Urinary bladder (tissue), 4 donors: ENCODE measurements at places on chromosomes 16 and 17.

DNA sequence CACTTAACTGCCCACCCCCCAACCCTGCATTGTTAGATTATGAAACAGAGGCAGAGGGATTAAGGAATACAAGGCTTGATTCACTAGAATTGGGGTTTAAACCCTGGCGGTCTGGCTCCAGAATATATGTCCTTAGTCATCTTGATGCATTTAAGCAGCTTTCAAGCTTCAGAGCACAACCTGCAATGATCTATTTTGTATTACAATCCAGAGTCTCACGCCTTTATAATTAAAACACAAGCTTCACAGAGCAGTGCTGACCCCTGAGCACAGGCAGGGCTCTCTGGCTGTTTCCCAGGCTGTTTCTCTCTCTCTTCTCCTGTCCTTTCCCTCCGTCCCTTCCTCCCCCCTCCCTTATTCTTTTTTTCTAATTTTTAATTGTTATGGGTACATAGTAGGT, 209.1 kb downstream of the SPECC1 start:
- no peak for DNase-seq

- DNase-seq = peak; percentile 99
Measured at GRCh38 chr17:28335201-28335958, at the start of the genes IFT20 and TNFAIP1. Gene IFT20 (minus strand): TSS chr17:28335472. CDS start chr17:28331985, 3,487 bp downstream. Gene TNFAIP1 (plus strand): TSS chr17:28335761. CDS start chr17:28339522, 3,761 bp downstream.

GRCh38 chr17:30273373-30273772, 18.4 kb downstream of the BLMH start:
- no peak for DNase-seq

- DNase-seq = no peak
Measured at GRCh38 chr17:34869641-34870040, 91.6 kb downstream of the CCT6B start.

DNA sequence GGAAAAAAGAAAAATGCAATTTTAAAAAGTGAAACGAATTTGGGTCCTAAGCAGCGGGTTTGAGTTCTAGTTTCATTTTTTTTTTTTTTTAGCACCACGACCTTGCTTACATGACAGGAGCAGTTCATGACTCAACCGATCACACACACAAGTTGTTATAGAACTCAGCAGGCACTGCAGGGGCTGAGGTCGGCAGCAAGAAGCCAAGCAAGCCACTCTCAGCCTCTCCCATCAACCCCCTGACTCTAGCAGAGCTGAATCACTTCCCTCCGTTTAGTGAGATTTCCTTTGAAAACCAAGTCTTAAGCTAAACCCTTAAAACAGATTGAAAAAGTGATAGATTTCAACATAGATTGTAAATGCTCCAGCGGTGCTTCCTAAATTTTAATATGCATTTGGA, 520.8 kb downstream of the HAPSTR1 start:
- DNase-seq = no peak

DNA sequence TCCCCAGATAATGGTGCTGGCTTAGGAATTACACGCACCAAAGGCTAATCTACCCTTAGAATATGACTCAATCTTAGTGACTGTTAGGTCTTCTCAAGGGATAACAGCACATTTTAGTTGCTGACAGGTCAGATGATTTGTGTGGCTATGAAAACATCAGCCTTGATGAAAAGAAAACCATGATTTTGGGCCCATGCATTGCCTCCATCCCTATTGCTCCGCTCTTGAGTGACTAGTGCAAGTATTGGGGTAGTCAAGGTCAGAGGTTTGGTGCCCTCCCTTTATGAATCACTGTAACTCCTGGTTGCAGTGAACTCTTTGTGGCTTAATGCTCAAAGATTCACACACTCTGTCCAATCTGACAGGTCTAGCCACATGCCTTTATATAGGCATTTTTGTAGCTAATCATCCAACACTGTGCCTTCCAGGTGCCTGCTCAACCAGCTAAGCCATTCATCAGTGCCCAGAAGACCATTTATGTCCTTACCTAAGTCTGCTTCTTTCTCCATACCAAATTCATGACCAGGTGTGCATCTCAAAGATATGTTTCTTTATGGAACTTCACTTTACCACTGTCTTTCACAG, 251.6 kb downstream of the KCNJ2 start:
- no peak for DNase-seq

DNA sequence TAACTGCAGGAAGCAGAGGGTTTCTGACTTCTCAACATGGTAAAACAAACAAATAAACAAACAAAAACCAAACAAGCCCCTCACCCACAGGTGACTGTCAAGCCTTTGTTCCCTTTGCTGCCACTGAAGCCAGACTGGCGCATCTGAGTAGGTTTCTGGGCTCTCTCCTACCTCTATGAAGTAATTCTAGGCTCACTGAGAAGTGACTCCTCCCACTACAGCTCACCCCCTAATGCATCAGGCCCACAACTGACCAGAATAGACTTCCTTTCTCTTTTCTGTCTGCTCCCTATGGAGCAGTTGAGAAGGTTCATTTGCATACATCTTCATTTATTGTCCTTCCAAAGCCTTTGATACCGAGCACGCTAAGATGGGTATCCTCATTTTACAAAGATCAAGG, 77.0 kb upstream of the CCL2 start:
- DNase-seq = no peak

GRCh38 chr16:61900482-61900881, 135.8 kb downstream of the CDH8 start:
- DNase-seq = no peak

- DNase-seq = no peak
Measured at GRCh38 chr17:66040402-66040801, 151.5 kb downstream of the CEP112 start.

DNA sequence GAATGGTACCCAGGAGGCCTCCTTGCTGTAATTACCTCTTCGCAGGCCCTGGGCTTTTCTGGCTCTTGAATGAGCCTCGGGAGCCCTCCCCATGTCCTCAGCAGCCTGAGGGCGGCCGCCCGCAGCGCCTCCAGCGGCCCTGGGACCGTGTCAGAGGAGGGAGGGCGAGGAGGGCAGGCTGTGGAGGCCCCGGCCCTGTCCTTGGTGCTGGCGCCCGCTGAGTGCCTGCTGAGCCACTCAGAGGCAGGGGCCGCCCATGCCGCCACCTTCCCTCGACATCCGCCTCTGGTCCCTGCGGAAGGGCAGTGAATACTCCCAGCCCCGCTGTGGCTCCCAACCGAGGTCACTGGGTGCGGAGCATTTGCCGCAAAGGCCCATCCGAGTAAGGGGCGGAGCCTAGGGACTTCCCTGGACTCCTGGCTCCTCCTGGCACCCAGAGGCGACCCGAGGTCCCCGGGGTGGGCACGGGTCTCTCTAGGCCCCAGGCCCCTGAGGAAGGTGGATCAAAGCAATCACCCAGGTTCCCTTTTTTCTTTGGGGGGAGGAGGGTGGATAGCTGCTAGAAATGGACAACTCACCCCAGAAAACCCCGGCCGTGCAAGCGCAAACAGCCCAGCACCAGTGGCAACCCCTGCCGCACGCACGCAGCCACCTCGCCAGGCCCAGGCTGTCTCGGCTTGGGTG, 2.8 kb downstream of the RBFOX3 start:
- DNase-seq = no peak

DNA sequence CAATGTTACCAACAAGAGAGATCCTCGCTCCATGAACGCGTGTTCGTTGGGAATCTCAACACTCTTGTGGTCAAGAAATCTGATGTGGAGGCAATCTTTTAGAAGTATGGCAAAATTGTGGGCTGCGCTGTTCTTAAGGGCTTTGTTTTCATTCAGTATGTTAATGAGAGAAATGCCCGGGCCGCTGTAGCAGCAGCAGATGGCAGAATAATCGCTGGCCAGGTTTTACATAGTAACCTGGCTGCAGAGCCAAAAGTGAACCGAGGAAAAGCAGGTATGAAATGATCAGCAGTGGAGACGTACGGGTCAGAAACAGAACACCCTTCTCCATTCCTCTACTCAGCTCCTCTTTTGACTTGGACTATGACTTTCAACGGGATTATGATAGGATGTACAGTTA, 13.3 kb downstream of the SOCS1 start:
- no peak for DNase-seq

DNA sequence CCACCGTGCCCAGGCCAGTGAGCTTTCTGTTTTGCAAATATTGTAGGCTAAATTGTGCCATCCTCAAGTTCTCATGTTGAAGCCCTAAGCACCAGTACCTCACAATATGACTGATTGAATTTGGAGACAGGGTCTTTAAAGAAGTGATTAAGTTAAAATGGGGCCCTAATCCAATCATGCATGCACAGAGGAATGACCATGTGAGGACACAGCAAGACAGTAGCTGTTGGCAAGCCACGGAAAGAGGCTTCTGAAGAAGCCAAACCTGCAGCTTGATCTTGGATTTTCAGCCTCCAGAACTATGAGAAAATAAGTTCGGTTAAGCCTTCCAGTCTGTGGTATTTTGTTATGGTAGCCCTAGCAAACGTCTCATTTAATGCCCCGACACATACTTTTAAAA, 24.9 kb downstream of the TOM1L2 start:
- DNase-seq = no peak

GRCh38 chr17:80349151-80349651, 65.8 kb upstream of the ENDOV start:
- no peak for DNase-seq

DNA sequence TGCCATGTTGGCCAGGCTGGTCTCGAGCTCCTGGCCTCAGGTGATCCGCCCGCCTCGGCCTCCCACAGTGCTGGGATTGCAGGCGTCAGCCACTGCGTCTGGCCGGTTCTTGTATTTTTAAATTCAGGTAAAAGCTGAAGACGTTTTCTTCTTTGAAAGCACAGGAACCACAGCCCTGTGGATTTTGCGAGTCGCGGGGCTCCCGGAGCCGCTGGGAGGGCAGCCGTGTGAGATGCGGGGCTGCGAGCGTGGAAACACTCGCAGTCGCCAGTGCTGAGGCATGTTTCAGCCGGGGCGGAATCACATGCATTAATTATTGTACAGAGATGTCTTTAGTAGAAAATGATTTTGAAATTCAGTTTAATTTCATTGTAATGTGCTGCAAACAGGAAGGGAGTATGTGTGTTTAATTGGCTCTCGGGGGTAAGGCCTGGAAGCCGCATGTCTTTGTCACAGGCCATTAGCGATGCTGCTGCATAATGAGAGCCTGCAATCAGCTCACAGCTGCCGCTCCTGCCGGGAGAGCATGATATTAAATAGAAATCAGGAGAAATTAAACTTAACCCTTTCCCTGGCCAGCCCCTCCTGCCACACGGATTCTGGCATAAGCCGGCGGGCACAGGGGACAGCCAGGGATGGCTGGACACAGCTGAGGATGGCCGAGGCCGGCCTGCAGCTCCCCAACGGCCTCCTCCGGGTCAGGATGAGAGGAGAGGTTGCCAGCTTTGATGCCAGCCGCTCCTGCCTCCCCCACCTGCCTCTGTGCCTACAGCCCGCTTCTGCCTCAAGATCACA, 35.4 kb upstream of the CDH15 start:
- no peak for DNase-seq

GRCh38 chr17:50797135-50797810, 30.0 kb upstream of the ANKRD40CL start:
- DNase-seq = no peak

DNA sequence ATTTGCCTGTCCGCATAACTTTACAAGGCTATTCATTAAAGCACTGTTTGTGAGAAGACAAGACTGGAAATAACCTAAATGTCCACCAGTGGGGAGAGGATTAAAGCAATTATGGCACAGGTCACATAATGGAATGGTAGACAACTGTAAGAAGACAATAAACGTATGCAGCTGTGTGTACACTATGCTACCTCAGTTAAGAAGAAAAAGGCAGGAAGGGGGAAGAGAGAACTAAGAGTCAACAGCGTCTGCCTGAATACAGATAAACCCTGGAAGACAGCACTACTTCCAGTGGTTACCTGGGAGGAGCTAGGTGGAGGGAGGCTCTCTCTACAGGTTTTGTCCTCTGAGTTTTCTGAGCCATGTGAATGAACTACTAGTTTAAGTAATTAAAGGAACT, 15.3 kb downstream of the CREBBP start:
- DNase-seq = no peak

- no peak for DNase-seq
Measured at GRCh38 chr16:85250609-85251223, 138.4 kb upstream of the CIBAR2 start.

DNA sequence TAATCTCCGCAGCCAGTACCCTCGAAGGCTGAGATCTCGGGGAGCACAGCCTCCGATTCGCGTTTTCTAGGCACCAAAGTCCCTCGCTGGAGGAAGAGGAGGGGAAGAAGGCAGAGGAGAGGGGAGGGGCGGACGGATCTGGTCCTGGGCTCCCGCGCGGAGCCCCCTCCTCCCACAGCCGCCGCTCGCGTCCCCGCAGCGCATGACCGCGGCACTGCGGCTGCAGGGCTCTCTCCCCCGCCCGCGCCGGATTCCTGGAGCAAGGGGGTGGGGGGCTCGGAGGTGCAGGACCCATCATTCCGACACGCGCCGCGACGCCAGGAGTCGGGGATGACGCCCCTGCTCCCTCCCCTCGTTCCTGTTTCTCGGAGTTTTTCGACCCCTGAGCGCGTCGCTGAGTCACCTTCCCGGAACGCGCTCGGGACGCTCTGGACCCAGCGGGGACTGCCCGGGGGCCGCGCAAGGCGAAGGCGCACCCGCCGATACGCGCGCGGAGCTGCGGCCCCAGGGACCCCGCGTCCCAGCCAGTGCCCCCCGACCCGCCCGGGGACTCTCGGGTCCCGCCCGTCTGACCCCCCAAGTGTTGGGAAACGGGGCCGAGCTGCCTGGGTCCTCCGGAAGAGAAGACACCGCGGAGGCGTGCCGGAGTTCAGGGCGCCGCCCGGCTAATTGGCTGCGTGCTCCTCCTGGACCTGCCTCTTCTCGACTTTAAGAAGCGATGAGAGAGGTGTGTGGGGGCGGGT, 1.4 kb upstream of the SPHK1 start:
- no peak for DNase-seq

DNA sequence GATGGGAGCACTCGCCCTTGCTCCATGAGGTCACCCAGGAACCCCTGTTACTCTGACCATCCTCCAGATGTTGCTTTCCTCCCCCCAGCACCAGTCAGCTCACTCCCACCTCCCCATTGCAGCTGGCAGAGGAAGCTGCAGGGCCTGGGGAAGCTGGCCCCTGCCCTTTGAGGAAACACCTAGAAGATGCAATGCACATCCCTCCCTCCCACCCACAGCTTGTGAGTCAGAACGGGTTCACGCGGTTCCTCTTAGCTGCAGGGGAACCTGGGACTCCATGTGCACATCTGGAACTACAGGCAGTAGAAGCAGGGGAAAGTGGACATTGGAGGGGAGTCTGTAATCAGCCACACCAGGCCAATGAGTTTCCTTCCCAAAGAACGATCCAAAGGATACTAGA, 96.9 kb downstream of the KATNIP start:
- DNase-seq = no peak
